ENCODE measurements at places on chromosomes 16 and 17.
A peak's percentile ranks its signal among the peaks of the same experiment; 100 is the strongest.

- no peak for DNase-seq
These were observed 199.6 kb upstream of the MAF start for GRCh38 chr16:79800016-79800608.

- DNase-seq = no peak
These were observed 1.7 kb downstream of the ATP6V0A1 start for GRCh38 chr17:42460371-42460770.

- DNase-seq = no peak
These were observed 1.3 kb upstream of the DNAI2 start for GRCh38 chr17:74272731-74273201.

DNA sequence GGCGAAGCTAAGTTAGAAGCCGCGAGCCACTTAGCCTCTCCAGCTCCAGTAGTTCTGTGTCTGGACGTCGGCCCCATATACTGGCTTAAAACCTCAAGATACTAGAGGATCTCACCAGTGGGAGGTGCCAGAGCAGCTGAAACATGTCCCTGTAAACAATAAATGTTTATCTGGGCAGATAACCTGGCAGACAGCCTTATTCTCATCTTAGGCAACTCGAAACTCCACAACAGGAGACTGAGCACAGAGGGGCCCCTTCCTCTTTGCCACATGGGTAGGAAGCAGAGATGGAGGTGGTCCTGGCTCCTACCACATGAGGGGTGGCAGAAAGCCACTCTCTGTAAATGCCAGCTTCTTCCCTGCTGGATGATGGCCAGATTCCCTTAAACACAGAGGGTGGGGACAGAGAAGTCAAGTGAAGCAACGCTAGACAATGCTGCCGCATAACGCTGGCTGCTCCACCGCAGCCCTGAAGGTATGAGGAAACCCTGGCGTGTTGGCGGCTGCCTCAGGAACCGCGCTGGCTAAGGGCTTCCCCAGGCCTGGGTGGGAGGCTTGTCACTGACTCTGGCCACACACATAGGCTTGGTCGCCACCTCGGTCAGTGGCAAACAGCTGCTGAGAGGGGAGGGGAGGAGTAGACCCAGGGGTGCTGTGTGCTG is 67.9 kb downstream of the HIC1 start:
- no peak for DNase-seq

GRCh38 chr16:79151-80054 is 1.4 kb downstream of the MPG start:
- no peak for DNase-seq

- DNase-seq = no peak
These were observed 35.3 kb upstream of the ZFHX3 start for GRCh38 chr16:73083271-73083670.

DNA sequence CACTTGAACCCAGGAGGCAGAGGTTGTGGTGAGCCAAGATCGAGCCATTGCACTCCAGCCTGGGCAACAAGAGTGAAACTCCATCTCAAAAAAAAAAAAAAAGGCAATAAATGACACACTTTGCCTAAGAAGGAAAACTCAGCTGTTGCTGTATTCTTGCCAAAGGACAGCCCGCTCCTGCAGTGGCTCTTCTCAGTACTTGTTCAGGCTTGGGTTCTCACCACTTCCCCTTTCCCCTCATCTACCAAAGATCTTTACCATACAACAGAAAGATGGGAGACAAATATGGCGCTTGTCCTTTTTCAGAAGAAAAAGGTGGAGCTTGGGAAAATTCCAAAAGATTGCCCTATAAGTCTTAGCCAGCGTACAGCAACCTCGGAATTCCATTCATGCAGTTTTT is 58.5 kb downstream of the MYH13 start:
- no peak for DNase-seq

GRCh38 chr17:81932333-81932983 is 4.6 kb downstream of the PYCR1 start:
- DNase-seq = no peak

DNA sequence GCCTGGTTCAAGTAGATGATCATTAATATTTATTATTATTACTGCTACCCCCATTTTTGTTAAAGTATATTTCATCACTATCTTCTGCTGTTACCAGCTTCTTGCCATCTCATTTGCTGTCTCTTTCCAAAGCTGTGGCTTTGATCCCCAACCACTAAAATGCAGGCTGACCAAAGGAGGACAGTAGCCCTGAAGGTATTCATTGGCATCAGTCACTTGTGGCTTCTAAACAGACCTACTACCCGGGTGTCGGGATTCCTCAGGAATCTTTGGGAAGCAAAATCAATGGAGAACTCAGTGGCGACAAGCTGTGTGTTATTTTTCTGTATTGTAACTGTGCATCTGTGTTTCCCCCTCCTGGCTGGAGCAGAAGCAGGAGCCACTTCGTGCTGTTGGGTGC is 379.2 kb upstream of the ERCC4 start:
- no peak for DNase-seq

DNA sequence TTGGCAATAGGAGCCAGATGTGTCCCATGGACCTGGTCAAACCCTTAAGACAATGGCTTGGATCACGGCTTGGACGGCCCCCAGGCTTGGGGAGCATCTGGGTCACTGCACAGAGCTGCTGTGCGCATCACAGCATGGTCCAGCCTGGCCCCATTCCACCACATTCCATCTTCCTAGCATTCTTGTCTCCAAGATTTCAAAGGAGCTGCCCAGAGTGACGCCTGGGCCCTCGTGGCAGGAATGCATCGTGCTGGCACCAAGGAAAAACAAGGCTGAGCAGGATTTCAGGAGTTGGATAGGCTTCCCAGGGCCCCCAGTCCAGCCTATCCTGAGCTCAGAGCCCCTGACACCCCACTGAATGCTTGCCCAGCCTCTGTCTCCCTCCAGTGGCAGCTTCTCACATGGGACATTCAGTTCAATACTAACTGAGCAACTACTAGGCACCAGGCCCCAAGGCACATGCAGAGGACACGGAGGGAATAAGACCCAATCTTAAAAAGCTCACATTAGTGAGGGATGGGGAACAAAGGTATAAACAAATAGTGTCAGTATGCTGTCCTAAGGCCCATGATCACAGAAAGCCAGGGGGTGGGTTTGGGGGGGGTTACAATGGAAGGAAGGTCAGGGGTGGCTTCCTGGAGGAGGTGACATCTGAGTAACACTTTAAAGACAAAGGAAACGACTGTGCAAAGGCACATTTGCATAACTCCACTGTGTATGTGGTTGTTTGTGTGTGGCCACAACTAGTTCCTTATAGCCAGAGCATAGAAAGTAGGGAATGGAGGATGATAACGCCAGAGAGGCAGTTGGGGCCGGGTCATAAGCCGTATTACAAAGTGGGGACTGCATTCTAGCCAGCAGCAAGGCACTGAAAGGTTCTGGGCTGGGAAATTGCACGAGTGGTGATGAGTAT is 34.1 kb downstream of the TK2 start:
- DNase-seq = no peak

DNA sequence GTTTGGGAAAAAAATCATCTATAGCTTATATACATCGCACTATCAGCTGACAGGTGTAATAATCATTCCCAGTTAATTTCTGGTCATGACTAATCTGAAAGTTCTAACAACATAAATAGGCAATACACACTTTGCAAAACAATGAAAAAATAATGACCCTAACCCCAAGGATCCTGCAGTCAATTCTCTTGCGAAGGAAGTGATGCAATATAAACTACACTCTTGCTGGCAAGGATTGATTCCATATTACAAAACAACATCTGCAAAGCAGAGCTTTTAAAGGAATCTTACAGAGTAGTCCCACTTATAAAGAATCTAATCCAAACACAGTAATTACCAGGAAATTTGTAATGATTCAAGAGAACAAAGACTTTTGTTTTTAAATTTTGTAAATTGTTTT is 73.4 kb downstream of the MYO1D start:
- DNase-seq = no peak

DNA sequence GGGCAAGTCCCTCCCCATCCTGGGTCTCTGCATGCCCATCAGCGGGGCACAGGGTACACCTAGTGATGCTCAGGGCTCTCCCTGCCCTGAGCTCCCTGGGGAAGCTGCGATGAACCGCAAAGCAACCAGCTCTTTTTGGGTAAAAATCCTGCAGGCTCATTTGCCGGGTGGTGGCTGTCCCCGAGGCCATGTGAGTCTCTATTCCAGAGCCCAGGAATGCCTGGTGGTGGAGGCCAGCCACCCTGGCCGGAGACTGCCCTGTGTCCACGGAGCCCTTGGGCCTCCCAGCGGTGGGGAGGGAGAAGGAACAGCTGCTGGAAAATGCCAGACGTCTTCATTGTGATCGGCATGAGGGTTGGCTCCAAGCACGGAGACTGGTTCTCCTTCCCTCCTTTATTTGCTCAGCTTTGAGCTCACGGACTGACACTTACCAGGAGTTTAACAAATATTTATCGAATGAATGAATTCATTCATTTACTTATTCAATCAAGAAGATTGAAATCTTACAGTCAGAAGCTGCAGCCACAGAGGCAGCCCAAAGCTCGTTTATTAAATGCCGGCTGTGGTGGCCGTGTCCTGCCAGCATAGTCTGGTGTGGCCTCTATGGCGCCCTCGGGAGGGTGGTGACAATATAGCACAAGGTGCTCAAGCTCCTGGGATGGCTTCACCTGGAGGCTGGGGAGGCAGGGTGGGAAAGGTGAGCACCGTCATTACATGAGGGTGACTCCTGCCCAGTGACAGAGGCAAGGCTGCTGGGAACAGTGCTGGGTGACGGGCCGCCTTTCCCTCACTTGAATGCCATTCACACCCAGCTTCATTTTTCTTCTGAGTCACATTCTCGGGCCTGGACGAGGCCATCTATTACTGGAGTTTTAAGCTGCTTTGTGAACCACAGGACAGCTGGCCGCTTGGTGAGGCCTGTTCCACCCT is 31.1 kb upstream of the JPH3 start:
- DNase-seq = no peak

DNA sequence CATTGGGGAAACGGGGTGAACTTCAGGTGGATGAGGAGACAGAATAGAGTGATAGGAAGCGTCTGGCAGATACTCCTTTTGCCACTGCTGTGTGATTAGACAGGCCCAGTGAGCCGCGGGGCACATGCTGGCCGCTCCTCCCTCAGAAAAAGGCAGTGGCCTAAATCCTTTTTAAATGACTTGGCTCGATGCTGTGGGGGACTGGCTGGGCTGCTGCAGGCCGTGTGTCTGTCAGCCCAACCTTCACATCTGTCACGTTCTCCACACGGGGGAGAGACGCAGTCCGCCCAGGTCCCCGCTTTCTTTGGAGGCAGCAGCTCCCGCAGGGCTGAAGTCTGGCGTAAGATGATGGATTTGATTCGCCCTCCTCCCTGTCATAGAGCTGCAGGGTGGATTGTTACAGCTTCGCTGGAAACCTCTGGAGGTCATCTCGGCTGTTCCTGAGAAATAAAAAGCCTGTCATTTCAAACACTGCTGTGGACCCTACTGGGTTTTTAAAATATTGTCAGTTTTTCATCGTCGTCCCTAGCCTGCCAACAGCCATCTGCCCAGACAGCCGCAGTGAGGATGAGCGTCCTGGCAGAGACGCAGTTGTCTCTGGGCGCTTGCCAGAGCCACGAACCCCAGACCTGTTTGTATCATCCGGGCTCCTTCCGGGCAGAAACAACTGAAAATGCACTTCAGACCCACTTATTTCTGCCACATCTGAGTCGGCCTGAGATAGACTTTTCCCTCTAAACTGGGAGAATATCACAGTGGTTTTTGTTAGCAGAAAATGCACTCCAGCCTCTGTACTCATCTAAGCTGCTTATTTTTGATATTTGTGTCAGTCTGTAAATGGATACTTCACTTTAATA is 7.0 kb upstream of the TMEM235 start:
- DNase-seq = no peak

DNA sequence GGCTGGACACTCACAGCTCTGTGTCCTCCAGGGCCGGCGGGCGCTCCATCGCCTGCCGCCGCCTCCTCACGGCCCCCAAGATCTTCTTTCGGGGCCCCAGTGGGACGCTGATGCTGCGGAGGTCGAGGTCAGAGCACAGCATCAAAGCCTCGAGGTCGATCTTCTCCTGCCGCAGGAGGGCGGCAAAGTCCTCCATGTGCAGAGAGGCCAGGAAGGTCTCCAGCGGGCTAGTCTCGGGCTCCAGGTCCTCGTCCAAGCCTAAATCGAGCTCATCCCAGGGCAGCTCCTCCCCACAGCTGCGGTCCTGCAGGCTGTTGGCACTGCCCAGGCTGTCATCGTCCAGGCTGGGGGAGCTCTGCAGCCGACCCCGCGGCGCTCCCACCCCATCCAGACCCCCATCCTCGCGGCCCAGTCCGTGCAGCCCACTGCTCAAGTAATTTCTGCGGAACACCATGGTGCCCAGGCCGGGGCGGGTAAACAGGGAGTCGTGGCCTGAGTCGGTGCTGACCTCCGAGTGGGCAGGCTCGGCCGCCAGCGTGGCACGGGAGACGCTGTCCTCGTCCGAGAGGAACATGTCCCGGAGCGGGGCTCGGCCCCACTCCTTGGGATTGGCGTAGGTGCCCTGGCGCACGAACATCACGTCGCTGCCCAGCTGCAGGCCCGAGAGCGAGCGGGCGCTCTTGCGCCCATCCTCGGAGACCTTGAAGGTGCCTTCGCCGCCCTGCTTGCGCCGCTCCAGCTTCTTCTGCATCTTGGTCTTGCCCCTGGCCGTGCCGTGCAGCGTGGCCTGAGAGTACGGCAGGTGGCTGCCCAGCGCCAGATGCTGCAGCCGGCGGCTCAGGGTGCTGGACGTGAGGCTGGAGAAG is 3.4 kb downstream of the USH1G start:
- no peak for DNase-seq

DNA sequence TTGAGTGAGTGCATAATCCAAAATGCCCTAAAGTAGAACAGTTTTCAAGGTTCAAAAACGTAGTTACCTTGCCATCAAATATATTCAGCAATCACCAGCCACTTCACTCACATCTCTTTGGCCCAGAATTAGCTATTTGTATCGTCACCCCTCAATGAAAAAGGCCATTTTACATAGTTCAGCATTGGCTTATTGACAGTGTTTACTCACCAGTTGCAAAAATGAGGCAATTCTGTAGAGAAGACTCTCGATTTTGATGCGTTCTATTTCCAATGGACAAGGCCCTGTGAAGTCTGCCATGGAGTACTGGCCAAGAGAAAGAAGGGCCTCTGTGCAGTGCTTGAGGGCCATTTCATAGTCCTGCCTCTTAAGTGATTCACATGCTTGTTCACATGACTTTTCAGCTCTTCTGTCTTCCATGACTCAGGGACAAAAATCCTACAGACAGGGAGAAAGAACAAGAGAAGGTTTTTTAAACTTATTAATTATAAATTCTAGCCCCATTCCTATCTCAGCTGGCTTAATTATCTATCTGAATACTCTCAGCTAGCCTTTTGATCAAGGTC is 26.5 kb downstream of the HELZ start:
- DNase-seq = peak; percentile 30

Data from activated effector memory CD4-positive, alpha-beta T cell treated with anti-CD3 and anti-CD28 coated beads, Interleukin-2, amount 50 U/mL, for 16 hours (primary cell).